NCI-H82 (cell line): ENCODE measurements at places on chromosomes 5 and 9.

- no peak for DNase-seq
Measured at GRCh38 chr5:113059232-113060040, 82.8 kb downstream of the DCP2 start.

DNA sequence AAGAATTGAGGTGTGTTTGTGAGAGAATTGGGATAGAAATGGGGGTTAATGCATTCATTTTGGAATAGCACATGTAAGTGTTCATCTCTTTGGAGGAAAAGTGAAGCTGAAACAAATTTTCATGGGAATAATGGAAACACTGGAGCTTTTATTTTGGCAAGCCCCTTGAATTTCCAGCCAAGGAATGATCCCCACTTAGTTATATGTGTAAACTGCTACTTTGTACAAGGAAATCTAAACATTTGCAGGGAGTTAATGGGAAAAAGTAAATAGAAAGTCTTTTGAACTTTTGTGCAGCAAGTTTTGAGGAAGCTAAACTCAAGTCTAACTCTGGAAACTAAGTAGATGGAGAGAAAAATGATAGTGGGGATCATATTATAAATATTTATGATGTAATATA is 44.1 kb downstream of the CAMK4 start:
- no peak for DNase-seq

DNA sequence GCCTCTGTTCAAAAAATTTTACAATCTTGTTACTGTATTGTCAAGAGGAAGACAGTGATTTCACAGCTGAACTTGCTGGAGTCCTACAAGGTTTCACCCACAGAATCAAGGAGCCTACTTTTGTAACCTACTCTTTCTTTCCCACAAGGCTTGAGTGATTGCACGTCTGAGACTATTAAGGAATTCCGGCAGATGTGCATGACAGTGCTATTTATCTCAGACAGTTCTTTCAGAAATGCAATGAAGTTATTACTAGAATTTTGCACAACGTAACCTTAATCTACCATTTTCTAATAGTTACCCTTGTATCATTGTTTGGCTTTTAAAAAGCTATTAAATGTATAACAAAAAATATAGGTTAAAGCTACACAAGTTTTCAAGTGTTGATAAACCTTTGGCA is 400.1 kb downstream of the PTPRD start:
- no peak for DNase-seq

DNA sequence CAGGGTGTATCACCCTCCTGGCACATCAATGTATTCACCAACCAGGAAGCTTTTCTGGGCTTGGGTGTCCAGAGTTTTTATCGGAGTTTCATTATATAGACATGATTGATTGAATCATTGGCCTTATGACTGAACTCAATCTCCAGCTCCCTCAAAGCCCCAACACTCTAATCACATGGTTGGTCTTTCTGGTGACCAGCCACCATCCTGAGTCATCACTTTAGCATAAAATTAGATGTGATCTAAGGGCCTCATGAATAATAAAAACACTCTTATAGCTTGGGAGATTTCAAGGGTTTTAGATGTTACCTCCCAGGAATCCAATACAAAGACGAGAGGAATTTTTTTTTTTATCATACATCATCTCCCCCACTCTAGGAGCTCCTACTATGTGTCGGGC is 7.7 kb upstream of the PBX3 start:
- DNase-seq, result no peak

- peak; percentile 87 for DNase-seq
Measured at GRCh38 chr5:19175776-19176570, 812.0 kb downstream of the CDH18 start.

DNA sequence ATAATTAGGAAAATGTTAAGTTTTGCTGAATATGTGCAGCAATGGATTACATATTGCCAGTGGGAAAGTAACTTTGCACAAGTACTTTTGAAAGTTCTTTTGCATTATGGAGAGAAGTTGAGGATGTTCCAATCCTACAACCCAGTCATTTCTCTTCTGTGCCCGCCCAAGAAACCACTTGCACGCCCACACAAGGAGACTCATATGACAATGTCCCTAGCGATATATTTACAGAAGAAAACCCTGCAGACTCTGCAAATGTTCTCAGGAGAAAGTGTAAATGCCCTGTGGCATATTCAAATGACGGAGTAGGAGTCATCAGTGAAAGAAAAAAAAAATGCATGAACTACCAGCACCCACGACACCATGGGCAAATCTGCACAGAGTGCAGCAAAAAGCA is 356.5 kb downstream of the CTNND2 start:
- no peak for DNase-seq

DNA sequence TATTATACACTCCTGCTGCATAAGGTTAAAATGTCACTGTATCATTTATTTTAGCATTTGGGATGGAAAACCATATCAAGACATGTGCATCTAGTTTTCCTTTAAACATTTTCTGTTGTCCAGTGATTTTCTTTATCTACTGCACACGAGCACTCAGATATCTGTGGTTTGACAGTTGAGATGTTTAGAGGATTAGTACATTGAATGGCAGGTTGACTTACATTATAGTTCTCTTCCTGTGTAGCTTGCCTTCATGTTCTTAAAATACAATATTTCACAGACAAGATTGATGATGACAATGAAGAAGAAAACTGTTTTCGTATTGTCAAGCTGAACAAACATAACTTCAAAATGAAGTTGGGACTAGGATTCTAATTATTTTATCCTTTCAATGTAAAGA is 2378.4 kb upstream of the WWC1 start:
- no peak for DNase-seq
